Activated CD8-positive, alpha-beta memory T cell treated with anti-CD3 and anti-CD28 coated beads for 1 hour (primary cell): ENCODE measurements at places on chromosomes 2 and 18.

DNA sequence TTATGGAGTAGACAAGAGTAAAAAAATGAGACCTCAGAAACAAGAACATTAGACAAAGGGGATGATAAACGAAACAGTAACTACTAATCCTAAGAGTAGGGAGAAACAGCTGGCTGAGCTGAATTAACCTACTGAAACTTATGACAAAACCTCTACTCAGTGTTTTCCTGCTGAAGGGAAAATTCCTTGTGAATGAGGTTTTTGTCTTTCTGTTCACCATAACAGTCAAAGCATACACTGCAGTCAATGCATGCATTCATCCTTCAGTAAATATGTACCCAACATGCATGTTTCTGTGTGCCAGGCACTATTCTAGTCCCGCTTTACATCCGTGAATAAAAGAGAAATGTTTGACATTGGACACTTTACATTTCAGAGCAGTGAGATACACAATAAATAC is 805.6 kb upstream of the KLHL29 start:
- DNase-seq = no peak

DNA sequence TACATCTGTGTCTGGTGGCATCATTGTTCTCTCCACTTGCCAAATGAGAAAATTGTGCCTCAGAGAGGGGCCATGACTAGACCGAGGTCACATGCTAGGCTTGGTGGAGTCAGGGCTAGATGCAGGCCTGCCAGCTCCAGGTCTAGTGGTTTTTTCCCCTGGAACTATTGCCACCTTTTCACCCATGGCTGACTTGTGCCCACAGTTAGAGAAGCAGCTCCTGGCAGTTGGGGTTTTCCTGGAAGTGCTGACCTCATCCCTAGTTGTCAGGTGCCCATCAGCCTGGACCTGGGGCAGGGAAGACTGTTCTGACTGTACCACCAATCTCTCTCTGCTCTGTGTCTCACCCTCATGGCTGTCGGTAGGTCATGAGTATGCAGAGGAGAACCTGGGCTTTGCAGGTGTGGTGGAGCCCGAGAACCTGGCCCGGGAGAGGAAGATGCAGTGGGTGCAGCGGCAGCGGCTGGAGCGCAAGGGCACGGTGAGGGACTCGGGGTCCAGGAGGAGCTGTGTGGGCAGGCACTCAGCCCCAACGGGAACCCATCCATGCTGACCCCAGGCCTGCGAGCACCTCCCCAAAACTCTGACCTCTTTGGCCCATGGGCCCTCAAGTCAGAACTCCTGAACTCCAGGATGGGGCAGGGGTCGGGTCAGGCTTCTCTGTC is 12.4 kb upstream of the CATIP start:
- no peak for DNase-seq

DNA sequence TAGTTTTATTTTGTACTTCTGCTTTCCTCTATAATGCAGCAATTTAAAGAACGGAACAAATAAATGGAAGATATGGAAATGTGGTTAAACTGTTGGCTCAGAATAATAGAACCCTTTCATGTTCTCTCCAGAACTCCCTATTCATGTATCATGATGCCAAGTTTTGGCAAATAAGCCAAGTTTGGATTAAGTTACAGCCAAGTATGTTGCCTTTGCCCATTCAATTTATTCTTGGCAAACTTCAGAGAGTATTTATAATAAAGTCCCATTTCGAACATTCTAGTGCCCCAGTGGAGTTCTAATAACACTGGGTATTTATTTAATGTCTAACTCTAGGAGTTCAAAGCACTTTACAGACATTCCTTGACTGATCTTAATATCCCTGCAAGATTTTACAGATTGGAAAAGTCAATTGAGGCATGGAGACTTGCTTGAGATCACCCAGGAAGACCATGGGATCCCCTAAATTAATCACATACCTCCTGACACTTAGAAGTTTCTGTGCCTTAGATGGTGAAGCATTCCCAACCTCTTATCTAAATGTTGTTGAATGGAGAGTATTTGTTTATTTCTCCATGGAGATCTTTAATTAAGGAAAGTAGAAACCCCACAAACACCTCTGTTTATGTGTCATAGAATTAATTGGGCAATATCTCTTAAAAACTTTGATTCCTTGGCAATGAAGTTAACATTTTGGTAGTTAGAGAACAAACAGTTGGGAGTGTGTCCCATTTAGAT is 106.7 kb downstream of the ACKR3 start:
- DNase-seq = no peak

GRCh38 chr18:51519571-51519970 is 322.1 kb upstream of the MEX3C start:
- DNase-seq = no peak

DNA sequence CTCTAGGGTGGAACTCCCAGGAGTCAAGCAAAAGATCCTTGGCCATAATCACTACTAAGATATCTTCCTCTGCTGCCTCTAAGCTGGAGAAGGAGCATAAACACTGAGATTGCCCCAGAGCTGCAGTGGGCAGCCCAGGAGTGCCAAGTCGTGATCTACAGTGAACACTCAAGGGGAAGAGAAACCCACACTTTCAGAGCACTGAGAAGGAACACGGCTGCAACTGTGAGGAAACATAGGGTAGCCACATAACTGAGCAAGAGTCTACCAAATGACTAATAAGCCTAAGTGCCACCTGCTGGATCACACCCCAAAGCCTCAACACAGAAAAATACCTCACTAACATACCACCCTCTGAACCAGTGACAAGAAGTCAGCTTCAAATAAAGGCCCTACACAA is 79.6 kb upstream of the RAB12 start:
- no peak for DNase-seq

DNA sequence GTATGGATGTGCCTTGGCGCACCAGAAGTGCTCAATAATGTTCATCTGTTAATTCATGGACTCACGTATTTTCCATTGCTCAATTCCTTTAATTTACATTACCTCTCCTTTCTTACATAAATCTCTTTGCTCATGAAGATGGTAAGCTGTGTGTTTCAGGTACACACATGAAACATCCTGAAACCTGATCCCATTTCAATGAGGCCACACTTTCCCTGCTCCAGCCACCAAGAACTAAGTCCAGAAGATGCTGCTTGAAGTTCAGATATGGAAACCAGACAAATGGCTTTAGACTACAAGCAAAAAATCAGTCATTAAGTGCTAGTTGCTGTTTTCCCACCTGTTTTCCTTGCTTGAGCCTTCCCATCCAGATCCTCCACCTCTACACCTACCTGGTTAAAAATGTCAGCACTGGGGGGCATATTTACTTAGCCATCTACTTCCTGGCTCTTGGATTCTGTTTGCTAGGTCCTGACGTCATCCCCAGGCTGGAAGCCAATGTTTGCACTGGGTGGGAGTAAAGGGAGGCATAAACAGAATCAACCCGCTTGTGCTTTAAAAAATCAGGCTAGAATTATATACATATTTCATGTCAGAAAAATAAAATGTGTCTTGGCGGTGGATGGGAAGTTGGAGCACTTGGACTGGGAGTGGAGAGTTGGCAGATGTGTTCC is 309.7 kb downstream of the OSR1 start:
- no peak for DNase-seq

DNA sequence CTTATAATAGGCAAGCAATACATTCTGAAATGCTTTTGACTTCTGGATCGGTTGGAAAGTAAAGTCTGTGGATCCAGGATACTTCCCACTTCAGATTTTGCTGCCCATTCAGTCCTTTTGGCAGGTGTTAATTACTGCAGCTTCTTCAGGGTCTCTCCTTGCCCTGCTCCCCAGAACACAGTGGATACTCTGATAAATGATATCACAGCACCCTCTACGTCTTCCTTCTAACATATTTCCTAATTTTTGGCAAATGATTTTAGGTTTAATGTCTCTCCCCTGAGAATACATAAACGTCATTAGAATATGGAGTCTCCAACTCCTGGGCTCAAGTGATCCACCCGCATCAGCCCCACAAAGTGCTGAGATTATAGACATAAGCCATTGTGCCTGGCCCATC is 249.8 kb downstream of the NYAP2 start:
- no peak for DNase-seq

DNA sequence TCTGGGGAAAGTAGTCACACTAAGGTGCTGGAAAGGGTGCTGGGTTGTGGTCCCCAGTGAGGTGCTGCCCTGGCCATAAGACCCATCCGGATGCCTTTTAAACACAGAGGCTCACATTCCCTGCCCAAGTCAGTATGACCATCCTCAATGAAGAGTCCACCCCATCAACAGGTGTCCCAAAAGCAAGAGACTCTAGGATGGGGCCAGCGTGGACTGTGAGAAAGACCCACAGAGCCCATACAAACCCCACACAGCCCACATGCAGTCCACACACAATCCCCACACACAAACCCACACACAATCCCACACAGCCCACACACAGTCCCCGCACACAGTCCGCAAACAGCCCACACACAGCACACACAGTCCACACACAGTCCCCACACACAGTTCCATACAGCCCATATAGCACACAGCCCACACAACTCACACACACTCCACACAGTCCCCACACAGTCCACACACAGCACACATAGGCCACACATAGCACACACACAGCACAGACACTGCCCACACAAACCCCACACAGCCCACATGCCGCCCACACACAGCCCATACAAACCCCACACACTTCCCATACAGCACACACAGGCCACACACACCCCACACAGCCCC is 241.4 kb upstream of the SALL3 start:
- DNase-seq = no peak

GRCh38 chr2:11998218-11998617 is 251.8 kb downstream of the LPIN1 start:
- no peak for DNase-seq

GRCh38 chr18:36354989-36355388 is 57.5 kb downstream of the FHOD3 start:
- no peak for DNase-seq

DNA sequence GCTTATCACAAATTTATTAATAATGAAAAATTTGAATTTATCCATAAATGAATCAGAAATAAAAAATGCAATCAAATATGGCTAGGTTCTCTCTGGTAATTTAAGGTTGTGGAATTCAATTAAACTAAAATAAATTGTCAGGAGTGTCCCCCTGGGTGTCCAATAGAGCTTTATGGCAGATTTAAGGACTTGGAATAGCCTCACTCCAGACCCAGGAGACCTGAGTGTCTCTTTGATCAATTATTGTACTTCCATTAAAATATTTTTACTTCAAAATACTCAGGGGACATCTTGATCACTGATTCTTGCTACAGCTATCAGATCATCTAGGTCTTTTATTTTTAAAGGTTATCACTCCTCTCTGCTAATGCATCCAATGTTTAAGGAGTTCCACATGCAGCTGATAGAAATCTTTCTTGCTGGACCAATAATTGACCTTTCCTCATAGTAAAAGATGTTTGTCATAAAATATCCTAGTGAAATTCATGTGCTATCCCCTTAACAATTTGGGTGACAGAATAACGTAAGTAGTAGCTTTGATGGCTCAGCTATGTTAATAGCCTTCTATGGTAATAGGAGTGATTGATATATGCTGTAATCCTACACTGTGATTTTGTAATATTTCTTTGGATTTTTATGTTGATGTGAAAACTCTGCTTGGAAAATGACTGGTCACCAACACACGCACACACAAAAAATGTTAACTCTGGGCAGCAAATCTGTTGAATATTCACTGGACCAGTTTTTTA is 395.3 kb downstream of the NYAP2 start:
- no peak for DNase-seq

DNA sequence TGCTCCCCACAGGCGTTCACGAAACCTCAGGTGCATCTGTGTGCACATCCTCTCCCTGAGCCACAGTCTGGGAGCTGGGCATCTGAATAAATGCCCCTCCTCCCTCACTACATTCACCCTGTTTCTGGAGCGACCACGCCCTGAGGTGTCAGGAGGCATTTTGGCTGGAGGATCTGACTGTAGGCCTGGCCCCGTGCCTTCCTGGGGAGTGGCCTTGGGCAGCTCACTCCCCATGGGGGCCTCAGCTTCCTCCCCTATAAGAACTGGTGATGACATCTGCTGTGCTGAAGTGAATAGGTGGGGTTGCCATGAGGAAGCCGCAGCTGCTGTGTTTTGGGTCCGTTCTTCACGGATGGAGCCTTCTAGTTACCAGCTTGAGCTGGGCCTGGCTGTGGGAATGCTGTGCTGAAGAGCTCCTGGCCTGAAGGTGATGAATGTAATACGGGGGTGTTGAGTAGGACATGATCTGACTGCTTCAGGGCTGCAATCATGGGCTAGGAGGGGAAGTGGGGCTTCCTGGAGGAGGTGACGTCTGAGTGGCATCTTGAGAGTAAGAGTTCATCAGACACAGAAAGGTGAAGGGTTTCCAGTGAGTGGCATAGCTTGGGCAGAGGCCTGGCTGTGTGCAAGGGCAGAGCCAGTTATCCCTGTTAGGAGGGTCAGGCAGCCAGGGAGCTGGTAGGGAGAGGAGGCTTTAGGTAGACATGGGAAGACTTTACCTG is 58.2 kb downstream of the GLI2 start:
- DNase-seq = no peak

DNA sequence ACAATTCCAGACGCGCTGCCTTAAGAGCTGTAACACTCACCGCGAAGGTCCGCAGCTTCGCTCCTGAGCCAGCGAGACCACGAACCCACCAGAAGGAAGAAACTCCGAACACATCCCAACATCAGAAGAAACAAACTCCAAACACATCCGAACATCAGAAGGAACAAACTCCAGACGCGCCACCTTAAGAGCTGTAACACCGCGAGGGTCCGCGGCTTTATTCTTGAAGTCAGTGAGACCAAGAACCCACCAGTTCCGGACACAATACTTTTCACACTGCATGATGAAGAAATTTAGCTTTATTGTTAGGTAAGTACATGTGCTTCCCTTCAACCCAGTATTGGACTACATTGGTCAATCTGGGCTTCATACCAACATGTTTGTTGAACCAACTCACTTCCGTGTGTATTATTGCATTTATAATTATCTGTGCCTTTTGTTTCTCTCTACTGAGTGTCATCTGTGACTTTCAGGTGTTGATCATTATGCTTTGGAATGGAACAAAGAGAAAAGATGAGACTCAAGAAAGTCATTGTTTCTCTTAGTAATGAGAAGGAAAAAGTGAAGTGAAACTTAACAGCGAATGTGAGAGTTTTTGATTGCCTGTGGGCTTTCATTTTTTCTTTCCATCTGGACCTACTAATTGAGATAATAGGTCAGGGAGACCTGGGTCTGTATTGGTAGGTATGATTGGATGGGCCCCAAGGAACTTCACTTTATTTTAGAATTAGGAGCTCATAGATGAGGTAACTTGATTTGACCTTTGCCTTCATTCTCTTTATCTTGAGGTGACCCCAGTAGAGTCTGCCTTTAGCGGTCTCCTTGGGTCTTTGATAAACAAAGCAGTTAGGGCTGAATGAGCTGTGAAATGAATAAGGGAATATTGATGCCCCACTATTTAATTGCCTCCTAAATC is 76.1 kb upstream of the CAVIN2 start:
- no peak for DNase-seq

GRCh38 chr2:73593680-73594079 is 48.5 kb downstream of the NAT8 start:
- DNase-seq = no peak

GRCh38 chr18:26089293-26090129 is 902 bp downstream of the SS18 start:
- no peak for DNase-seq

- no peak for DNase-seq
Observed at GRCh38 chr2:231373184-231373583, 22.3 kb upstream of the B3GNT7 start.

- no peak for DNase-seq
Observed at GRCh38 chr2:64220265-64220664, 76.0 kb upstream of the PELI1 start.
